Airway epithelial cell (primary cell): ENCODE measurements at places on chromosomes 7 and 10. TPM values are rescaled to one million over a fixed set of nuclear protein-coding genes. Genes with fewer than 3 reads are reported as not detected.

The ASAH2 gene
- 0.63 and 5.0 TPM in 2 replicates for total RNA-seq

The MOGAT3 gene
- not detected in 2 replicates for total RNA-seq

The PTTG1IP2 gene
- total RNA-seq, result not detected in 2 replicates

The AKR1C2 gene
- 167 and 181 TPM in 2 replicates for total RNA-seq

The GPR26 gene
- not detected in 2 replicates for total RNA-seq

The TEX36 gene
- not detected in 2 replicates for total RNA-seq

The GBX1 gene
- not detected in 2 replicates for total RNA-seq

The GRID2IP gene
- total RNA-seq, result 0.21 and 0.70 TPM in 2 replicates

The MYH16 gene
- 0.35 and 1.2 TPM in 2 replicates for total RNA-seq

The GPR37 gene
- total RNA-seq, result 1.3 and 1.6 TPM in 2 replicates

The CDNF gene
- total RNA-seq, result 0.21 TPM in 1 of 2 replicates, not detected in the other

The TFPI2 gene
- total RNA-seq, result 80.9 and 98.0 TPM in 2 replicates

The PTCD1 gene
- total RNA-seq, result 5.4 and 7.5 TPM in 2 replicates

The GHRHR gene
- not detected in 2 replicates for total RNA-seq

The ZNF800 gene
- total RNA-seq, result 11.4 and 12.7 TPM in 2 replicates

The TRIM73 gene
- not detected in 2 replicates for total RNA-seq

The ARHGAP22 gene
- total RNA-seq, result 5.9 and 9.3 TPM in 2 replicates

The GOLGA7B gene
- 0.19 and 0.28 TPM in 2 replicates for total RNA-seq

The ATAD1 gene
- 34.8 and 38.6 TPM in 2 replicates for total RNA-seq

The TAF5 gene
- total RNA-seq, result 5.5 and 5.6 TPM in 2 replicates

The SEMA3D gene
- total RNA-seq, result 0.05 and 0.49 TPM in 2 replicates

The SPDYE3 gene
- total RNA-seq, result not detected in 2 replicates

The TRIM74 gene
- total RNA-seq, result not detected in 2 replicates

The OR9A2 gene
- total RNA-seq, result not detected in 2 replicates

The PLXNA4 gene
- total RNA-seq, result 0.07 TPM in 1 of 2 replicates, not detected in the other

The ANKRD22 gene
- total RNA-seq, result 11.2 and 15.9 TPM in 2 replicates

The KLF14 gene
- not detected in 2 replicates for total RNA-seq

The LIPN gene
- 0.42 and 0.93 TPM in 2 replicates for total RNA-seq

The SCART1 gene
- 0.51 and 0.63 TPM in 2 replicates for total RNA-seq

The AUTS2 gene
- total RNA-seq, result 6.6 and 15.3 TPM in 2 replicates

The AGMO gene
- total RNA-seq, result 0.93 and 1.2 TPM in 2 replicates

The ANKRD30A gene
- not detected in 2 replicates for total RNA-seq

The MALRD1 gene
- not detected in 2 replicates for total RNA-seq

The MEIG1 gene
- not detected in 2 replicates for total RNA-seq

The NPVF gene
- not detected in 2 replicates for total RNA-seq

The NUTM2D gene
- total RNA-seq, result 1.3 and 3.8 TPM in 2 replicates

The ARHGAP21 gene
- total RNA-seq, result 38.8 and 45.9 TPM in 2 replicates

The TAS2R38 gene
- not detected in 2 replicates for total RNA-seq

The HKDC1 gene
- 0.23 and 0.49 TPM in 2 replicates for total RNA-seq

The TACC2 gene
- total RNA-seq, result 32.0 and 40.1 TPM in 2 replicates

The CDK14 gene
- total RNA-seq, result 5.5 and 5.7 TPM in 2 replicates

The DGKB gene
- total RNA-seq, result not detected in 2 replicates

The MXI1 gene
- 11.0 and 16.5 TPM in 2 replicates for total RNA-seq

The AKR1D1 gene
- total RNA-seq, result not detected in 2 replicates

The TDRD1 gene
- total RNA-seq, result 0.23 and 0.28 TPM in 2 replicates

The SORCS3 gene
- total RNA-seq, result not detected in 2 replicates

The CLCN1 gene
- total RNA-seq, result 0.21 TPM in 1 of 2 replicates, not detected in the other

The SPOCK2 gene
- total RNA-seq, result not detected in 2 replicates

The TMEM229A gene
- total RNA-seq, result not detected in 2 replicates

The INSYN2A gene
- total RNA-seq, result under 0.01 TPM in 1 of 2 replicates, not detected in the other

The CCNJ gene
- total RNA-seq, result 3.0 and 5.1 TPM in 2 replicates
